ENCODE measurements at places on chromosomes 2 and 18.

DNA sequence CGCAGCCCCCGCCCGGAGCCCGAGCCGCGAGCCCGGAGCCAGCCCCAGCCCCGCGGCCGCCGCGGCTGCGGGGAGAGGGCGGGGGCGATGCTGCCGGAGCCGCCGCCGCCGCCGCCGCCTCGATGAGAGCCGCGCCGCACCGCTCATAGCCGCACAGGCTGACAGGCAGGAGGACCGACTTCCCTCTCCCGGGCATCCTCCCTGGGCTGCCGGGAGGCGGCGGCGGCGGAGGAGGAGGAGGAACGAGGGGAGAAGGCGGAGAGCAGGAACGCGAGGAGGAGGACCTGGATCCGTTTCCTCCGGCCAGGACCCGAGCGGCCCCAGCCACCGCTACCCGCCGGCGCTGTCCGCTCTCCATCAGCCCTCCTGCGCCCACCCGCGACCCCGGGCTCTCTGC lies 370 bp downstream of the KLHL29 start:
- DNase-seq: no peak

DNA sequence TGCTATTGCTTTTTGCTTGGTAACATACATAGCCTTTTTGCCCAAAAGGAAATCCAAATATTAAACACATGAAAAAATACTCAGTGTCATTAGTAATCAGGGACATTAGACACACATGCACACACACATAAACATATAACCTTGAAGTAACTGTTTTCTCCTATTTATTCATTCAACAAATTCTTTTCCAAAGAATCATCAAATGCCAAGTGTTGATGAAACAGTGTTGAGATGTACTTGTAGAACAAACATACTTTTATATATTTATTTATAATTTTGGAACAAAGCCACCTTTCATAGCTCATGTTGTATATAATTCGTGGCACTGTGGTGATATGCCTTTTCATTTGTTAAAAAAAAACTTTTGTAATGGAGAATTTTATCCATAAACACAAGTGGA lies 81.0 kb downstream of the APLF start:
- no peak for DNase-seq

DNA sequence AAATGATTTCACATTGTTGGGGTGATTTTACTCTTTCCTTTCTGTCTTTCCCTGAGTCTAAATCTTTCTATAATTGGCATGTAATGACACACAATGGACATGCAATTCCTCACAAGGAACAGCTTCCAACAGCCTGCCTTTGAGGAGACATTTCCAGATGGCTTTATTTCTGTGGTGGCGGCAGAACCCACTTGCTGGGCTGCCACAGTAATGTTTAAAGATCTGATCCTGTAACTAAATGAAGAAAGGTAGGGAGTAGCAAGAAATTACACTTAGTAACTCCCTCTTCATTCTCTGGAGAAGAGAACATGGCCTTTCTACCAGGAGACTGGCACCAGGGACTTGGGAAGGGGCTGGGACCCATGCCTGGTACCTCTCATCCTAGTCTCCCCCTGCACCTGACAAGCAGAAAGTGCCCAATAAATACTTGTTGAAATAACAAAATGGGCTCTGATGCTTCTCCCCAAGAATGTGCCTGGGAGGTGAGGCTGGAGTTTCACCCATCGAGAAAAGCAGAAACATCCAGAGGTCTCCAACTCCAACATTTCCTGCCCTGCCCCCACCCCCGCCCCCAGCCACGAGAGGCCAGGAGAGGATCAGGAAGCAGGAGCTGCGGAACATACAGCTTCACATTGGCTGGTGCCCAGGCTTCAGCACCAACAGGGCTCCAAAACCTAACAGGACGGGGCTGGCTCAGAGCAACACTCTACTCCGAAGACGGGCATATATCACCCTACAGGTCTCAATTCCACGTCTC lies 92.1 kb downstream of the PXDN start:
- no peak for DNase-seq

DNA sequence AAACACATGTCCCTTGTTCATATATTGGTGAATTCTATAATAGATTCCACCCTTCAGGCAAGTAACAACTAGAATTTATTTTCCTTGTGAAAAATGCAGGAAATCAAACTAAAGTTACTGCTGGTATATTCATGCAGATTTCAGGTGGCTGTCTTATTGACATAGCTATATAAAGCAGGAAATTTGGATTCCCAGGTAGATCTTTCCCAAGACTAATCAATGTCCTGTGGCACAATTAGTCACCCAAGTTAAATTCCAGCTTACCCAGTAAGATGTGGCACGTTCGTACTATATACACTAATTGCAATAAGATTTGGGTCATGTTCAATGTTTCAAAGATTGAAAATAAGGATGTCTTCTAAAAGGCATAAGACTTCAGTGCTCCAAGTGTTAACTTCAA lies 42.0 kb downstream of the MYO5B start:
- no peak for DNase-seq

- no peak for DNase-seq
These were observed 84.5 kb downstream of the PTRHD1 start for GRCh38 chr2:24708537-24709152.

DNA sequence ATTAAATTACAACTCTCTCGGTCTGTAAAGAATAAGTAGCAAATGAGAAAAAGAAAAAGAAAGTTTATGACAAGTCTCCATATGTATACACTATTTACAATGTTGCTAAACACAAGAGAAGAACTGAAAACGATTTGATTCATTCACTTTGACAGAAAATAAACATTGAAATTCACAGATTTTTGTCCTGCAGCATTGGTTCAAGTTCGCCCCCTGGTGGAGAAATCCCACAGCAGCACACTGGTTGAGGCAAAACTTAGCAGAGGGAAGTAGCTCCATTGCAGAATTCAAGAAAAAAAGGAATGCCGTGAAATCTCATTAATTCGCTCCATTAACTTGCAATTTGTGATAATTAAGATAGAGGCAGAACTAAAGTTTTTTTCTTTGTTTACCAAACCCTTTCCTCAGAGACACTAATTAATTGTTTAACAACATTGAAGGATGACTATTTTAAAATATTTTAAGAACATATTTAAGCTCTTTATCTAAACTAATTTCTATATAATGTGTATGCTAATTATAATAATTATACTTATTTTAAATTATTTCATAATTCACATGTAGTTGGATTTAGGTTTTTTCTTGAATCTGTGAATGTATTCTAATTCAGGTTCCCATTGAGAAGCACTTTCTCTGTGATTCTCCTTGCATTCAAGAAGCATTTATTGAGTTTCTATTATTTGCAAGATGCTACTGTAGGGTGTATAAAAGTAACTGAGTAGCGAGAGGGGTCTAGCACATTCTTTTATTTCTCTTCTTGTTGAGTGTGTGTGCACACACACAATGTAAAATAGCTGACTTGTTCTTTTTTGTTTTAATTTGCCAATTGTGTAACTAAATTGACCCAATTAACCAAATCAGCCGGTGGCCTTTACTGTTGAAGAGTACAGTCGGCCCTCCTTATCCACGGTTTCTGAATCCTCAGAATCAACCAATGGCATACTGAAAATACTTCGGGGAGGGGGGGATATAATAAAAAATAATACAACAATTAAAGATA lies 74.1 kb downstream of the COL4A3 start:
- DNase-seq: peak; percentile 16

GRCh38 chr2:110871637-110872036 lies 139.3 kb downstream of the ACOXL start:
- no peak for DNase-seq

GRCh38 chr18:58687871-58688308 lies 16.6 kb downstream of the MALT1 start:
- DNase-seq: no peak

DNA sequence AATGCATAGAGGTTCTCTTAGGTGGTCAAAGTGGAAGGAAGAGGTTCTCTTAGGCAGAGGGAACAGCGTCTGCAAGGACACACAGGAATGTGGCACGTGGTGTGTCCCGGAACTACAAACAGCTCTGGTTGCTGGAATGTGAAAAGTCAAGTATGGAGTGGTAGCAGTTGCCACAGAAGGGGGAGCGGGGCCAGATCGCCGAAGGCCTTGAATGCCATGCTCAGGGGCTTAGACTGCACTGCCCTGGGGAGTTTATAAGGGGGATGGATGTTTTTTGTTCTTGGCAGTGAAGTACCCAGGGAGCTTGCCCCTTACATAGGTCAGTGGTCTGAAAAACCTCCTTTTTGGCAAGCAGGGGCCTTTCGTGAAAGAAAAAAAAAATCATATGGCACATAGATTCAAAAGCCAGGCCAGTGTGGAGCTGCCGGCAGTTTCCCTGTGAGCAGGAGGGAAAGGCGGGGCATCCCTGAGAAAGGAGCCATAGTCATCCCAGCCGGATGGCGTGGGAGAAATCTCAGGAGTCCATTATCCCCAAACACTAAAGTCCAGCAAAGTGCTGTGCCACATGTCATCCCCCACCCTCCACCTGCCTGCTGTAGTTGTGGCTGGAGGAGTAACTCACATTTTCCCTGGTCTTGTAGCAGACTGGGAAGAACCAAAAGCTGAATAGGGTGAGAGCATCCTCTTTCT lies 45.4 kb downstream of the GORASP2 start:
- peak; percentile 27 for DNase-seq

DNA sequence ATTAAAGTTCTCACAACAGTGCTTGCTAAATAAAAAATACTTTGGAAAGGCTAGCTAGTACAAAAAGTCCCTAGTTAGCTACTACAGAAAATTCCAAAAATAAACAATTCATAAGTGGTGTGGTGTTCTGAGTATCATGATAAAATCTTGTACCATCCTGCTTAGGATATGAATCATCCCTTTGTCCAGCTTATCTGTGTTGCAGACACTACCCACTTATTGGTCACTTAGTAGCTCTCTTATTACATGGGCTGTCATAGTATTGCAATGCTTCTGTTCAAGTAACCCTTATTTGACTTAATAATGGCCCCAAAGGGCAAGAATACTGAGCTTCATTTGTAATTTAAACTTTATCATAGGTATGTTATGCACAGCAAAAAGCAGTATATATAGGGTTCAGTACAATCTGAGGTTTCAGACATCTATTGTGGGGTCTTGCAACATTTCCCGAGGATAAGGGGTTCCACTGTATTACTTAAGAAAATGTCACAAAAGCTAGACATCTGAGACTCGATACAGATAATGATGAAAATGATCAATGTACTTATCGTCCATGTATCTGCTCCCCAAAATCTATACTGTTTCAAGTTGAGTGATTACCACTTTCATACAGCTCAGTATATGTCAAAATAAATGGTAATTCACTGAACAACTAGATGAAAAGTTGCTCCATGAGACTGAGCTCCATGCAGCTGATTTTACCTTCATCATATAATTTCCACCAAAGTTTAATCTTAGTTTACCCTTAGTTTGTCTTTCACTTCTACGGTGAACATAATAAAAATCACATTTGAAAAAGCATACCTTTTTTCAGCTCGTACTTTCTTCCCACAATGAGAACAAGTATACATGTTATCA lies 93.8 kb downstream of the C2orf74 start:
- no peak for DNase-seq

- DNase-seq: no peak
These were observed 153.6 kb downstream of the KLHL29 start for GRCh38 chr2:23538566-23538965.

GRCh38 chr2:50582164-50582563 lies 449.8 kb downstream of the NRXN1 start:
- DNase-seq: no peak

- DNase-seq: no peak
These were observed 97.1 kb upstream of the MAP4K3 start for GRCh38 chr2:39534095-39534711.

DNA sequence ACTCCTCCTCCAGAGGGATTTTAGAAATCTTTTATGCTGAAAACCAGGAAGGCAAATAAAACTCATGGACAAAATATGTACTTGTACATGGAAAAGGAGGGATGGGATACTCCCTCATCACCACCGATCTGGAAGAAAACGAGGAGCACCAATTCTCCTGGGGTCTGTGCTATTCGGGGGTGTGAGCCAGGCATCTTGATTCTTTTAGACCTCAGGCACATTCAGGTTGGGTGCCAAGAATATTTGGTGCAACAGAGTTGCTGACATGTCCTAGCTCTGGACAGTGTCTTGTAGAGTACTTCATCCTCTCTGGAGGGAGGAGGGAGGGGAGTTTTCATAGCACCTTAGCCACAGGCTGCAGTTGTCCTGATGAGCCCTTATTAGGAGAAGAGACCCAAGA lies 163.0 kb downstream of the PRKCE start:
- no peak for DNase-seq

DNA sequence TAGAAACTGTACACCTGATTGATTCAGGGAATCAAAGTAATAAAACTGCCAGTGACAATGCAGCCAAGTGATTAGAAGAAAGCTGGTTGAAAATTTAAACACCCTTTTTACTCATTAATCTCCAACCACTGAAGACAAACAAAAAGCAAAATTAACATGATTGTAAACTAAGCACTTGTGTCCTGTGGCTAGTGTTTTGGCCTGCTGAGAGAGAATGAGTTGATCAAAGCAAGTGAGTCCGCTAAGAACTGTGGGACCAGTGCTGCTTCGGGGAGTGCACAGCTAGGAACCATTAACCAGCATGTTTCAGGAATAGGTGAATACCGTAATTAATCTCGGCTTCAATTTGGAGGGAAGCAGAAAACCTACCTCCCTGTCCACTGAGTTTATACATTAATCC lies 13.6 kb upstream of the PAPOLG start:
- DNase-seq: no peak

GRCh38 chr2:170095380-170095779 lies 82.6 kb upstream of the MYO3B start:
- no peak for DNase-seq

- peak; percentile 10 for DNase-seq
These were observed 825 bp downstream of the THUMPD2 start for GRCh38 chr2:39778233-39778632.
